ENCODE measurements at places on chromosomes 13 and 19. TPM values are rescaled to one million over a fixed set of nuclear protein-coding genes. Genes with fewer than 3 reads are reported as not detected.

DNA sequence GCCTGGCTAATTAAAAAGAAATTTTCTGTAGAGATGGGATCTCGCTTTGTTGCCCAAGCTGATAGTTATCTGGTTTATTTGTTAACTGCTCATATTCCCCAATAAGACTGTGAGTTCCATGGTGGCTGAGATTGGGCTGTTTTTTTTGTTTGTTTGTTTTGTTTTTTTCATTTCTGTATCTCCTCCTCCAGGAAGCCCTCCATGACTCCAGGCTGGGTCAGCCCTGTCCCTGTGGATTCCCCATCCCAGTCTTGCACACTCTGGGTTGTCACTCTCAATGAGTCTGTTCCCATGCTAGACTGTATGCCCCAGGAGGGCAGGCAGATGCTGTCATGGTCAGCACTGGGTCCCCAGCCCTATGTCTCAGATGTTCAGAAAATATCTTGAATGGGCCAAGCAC, 2.9 kb downstream of the EML2 start:
- DNase-seq: no peak

GRCh38 chr19:33407716-33408115, 34.2 kb downstream of the CEBPG start:
- no peak for DNase-seq

GRCh38 chr13:98108341-98108740, 34.6 kb upstream of the FARP1 start:
- DNase-seq: no peak

DNA sequence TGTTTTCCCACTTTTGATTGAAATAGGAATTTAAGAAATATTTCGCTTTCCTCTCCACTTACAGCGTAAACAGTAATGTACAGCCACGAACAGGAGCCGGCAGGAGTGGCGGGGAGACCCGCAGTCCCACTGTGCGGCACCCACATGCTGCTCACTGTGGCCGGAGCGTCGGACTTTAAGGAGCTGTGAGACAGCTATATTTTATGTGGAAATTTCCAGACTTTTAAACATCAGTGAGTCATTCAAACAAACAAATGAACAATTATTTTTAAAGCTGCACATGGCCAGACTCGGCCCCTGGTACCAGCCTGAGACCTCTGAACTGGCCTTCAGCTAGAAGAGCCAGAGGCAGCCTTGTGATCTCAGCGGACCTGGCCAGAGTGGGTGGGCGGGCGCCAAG, 52.5 kb downstream of the CRYL1 start:
- DNase-seq: no peak

DNA sequence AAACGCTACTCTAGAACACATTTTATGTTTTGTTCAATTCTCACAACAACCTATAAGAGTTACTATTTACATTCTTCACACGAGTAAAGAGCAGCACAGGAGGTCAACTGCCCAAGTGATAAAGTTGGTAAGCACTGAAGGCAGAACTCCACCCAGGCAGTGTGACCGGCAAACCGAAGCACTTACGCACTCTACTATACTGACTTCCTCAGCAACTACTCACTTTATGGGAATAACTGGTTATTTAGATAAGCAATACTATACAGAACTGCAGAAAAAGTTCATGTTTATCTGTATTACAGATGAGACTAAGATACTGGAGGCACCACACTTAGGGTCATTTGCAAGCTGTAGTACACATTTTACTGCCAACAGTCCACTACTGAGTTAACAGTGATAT, 28.8 kb downstream of the FOXO1 start:
- no peak for DNase-seq

DNA sequence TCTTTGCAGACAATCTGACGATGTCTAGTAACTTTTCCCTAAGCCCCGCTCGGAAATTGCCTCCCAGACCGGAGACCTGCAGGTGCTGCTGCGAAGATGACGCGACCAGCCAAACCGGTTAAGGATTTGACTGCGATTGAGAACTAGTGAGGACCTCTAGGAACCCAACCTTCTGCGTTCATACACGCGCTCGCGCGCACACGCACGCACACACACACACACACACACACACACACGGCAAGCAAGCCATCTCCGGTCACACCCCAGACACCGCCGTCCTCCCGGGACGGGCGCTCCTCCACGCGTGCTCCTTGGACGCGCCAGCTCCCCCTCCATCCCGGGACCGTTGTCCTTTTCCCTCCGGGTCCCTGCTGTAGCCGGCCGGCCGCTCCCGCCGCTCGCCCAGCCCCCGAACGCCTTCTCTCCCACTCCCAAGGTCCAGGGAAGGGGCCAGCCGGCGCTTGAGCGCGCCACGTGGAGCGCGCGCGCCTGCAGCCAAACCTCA, 1.2 kb downstream of the TBC1D4 start:
- DNase-seq: peak; percentile 70

DNA sequence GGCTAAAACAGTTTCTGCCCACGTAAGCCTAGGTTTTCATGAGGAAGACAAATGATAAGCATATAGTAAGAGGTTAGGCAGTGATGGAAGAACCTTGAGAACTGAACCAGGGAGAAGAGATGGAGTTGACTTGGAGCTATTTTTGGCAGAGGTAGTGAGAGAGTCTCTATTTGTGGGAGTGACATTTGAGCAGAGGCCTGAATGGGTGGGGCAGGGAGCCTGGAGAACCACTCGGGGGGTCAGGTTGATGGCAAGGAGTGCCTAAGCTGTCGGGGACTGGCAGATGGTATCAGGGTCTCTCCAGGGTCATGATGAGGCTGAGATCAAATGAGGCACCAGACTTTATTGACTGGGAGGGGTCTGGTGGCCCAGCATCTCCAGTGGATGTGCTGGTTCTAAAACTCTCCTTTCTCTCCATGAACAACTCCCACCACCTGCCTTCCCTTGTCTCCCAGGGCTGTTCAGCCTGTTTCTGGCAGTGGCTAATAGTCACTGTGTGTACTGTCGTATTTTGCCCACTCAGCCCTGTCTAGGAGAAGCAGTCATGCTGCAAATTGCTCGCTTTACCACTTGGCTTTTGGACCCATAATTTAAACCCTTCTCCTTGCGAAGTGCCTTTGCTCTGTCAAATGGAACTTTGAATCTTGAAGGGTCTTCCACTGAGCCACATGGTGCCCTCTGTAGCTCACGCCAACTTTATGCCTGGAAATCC, 3.6 kb downstream of the MAU2 start:
- DNase-seq: no peak

DNA sequence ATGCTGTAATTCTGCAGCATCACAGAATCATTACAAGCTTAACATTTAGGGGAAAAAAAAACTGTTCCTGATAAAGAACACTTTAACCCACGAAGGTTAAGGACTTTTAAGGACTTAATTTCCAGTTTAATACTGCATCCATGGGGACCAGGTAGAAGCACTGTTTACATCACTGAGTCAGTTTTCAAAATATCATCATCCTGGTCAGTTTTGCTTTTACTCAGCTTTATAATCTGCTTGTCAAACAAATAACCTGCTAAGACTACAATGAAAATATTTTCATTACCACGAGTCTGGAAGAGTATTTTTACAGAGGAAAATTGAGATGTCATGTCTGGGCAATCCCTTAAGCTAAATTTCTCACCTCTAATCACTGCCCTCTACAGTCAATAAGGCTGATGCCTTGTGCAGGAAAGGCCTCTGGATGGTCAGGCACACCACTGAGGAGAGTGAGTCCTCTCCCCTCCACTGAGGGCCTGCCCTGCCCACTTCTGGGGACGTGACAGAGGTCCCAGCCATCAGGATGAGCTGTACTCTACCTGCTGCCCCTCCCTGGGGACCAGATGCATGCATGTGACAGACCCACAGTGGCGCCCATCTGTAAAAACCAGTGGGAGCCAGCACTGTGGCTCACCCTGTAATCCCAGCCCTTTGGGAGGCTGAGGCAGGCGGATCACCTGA, 31.0 kb downstream of the FOXO1 start:
- no peak for DNase-seq

DNA sequence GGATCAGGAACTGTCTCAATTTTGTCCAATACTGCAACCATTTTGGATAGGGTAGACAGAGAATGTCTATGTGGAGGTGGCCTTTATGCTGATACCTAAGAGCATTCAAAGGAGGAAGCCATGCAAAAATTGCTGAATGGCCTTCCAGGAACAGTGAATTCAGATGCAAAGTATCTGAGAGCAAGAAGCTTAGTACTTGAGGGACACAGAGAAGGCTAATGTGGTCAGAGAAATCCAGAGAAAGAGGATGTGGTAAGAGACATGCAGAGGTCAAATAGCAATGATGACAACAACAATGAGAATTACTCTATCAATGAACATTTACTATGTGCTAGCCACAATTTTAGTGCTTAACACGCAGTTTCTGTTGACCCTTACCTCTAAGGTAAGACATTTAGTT, 785.6 kb upstream of the KLHL1 start:
- no peak for DNase-seq

DNA sequence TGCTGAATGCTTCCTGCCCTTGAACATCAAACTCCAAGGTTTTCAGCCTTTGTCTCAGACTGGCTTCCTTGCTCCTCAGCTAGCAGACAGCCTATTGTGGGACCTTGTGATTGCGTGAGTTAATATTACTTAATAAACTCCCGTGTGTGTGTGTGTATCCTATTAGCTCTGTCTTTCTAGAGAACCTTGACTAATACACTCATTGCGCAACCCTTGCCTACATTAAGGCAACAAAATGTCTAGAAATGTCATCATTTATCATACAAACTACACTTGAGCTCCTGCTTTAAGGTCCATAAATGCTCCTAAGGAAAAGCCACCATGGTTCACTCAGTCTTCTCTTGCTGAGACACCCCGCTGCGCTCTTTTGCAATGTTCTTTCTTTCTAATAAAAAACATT, 2861.0 kb downstream of the PCDH9 start:
- no peak for DNase-seq

DNA sequence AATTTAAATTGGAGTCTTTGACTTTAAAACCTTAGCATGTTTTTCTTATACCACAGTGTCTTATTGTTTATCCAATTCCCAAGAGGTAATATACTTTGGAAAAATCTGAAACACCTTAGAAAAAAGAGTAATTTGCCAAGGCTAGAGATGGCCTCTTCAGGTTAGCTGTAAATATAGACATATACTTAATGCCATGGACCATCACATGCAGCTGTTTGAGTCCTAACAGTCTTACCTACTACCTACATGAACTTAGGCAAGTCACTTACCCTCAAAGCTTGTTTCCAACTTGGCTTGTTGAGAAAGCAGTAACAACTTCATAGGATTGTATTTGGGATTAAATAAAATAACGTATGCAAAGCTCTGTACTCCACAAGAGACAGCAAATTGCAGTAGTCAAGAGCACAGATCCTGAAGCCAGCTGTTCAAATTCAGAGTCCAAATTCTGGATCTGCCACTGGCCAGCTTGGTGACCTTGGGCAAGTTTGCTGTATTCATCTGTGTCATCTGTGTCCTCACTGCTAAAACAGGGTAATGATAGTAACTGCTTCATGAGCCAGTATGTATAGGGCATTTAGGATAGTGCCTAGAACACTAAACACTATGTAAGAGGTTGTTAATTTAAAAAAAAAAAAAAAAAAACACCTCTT, 13.2 kb upstream of the SPART start:
- DNase-seq: no peak

- DNase-seq: no peak
Observed at GRCh38 chr13:42991898-42992763, at the start of gene EPSTI1. Gene EPSTI1, minus strand, starts transcription at chr13:42992241. Its CDS starts 76 bp downstream, at chr13:42992165.

GRCh38 chr13:84870190-84870589, 929.0 kb downstream of the SLITRK6 start:
- DNase-seq: no peak

DNA sequence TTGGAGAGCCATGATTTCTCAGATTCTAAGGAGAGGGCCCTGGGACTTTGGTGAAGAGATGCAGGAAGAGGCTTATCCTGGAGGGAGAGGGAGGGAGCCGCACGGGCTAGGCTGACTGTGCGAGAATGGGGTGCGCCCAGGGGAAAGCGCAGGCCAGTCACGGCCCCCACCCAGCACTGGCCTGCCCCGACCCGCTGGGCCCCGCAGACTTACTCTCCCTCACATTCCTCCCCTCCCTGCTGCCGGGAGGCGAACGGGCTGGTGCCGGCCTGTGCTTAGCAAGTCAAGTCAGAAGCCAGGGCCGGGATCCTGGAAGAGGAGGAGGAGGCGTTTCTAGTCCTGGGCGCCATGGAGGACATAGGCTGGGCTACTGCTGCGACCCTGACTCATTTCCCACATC, 120.0 kb downstream of the CRYL1 start:
- no peak for DNase-seq

Gene SMIM17
- 0.34 TPM for polyA plus RNA-seq

DNA sequence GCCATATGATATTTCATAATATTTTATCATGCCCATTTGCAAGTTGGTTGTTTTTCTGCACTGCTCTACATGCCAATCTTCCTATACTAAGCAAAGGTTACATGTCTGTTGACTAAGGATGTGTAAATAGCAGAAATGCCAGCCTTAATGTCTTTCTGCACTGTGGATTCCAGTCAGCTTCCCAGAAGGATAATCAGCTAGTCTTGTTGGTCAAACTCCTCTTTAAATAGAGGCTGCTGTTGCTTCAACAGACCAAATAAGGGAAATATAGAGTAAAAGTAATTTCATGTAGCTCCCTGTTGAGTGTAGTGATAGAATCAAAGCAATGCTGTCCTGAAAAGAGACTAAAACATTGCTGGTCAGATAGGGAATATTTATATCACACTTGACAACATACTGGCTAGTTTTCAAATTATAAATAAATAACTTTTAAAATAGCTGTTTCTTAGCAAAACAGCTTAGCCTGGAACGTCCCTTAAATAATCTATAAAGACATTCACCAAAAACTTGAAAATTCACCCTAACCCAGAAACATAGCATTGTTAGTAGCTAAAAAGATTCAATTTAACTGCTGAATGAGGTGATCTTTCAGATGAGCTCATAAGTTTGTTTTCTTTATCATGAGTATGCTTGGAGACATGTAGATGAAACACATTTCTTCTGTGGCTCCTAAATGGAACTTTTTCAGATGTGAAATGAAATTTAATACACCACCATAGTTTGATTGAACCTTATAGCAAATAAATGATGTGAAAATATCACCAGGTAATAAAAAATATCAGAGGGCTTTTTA, 56.6 kb downstream of the FRY start:
- DNase-seq: no peak

DNA sequence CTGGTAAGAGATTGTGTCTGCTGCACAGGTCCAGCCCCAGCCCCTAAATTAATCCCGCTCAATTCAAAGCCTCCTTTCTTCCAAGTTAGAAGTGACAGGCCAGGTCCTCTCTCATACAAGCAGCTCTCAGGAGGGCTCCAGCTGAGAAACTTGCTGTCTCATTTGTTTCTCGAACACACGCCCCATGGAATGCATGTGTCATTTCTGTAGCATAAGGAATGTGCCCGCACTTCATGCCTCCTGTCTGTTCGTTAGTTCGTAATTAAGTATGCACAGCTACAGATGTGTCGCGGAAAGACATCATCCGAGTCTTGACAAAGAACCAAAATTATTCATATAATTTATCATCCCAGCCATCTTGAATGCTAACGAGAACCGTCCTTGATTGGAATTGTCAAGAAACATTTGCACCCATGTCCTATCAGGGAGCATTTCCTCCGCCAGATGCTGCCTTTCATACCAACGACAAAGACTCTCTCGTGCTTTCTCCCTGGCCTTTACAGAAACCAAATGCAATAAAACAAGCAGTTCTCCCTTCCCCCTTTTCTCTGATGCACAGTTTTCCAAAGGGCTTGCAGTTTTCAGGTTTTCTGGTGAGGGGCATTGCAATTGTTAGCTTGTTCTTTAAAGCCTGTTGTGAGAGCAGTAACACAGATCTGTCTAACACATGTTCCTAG, 133.5 kb downstream of the UQCRFS1 start:
- no peak for DNase-seq

Gene F10
- polyA plus RNA-seq: 26.7 TPM

GRCh38 chr19:19719798-19720197, 13.1 kb downstream of the ZNF14 start:
- no peak for DNase-seq

- no peak for DNase-seq
Observed at GRCh38 chr19:3102239-3103140, 8.3 kb downstream of the GNA11 start.

GRCh38 chr13:67971291-67971690, 741.2 kb upstream of the PCDH9 start:
- no peak for DNase-seq
